ENCODE measurements at places on chromosomes 5 and 9.

DNA sequence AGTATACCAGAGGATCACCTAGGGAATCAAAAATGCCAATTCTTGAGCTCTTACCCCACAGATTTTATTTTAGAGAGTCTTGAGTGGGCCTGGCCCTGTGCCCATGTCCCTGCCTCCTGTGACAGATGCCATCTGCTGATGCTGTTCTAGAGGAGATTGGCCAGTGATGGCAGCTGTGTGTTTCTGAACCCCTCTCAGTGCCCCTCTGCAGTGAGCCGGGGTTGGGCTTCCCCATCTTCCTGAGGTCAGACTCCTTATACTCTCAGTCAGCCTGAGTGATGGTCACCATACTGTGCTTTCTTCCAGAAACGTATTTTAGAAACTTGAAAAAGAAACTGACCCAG is 6.1 kb downstream of the PTCD2 start:
- no peak for DNase-seq

DNA sequence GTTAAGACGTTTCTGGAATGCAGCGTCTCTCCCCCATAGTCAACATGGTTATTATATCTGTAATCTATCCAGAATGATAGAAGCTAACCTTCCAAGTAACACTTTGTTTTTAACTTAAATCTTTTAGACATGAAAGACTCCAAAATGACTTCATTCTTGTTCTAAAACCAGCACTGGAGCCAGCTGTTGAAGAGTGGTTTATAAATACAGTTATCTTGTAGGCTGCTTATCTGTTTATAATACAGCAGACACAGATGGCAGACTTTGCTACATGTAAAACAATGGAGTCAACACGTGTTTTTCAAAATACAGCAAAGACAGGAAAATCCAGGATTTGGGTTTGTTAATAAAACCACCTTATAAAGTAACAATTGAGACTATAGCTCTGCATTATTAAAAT is 48.8 kb upstream of the RETREG1 start:
- no peak for DNase-seq

DNA sequence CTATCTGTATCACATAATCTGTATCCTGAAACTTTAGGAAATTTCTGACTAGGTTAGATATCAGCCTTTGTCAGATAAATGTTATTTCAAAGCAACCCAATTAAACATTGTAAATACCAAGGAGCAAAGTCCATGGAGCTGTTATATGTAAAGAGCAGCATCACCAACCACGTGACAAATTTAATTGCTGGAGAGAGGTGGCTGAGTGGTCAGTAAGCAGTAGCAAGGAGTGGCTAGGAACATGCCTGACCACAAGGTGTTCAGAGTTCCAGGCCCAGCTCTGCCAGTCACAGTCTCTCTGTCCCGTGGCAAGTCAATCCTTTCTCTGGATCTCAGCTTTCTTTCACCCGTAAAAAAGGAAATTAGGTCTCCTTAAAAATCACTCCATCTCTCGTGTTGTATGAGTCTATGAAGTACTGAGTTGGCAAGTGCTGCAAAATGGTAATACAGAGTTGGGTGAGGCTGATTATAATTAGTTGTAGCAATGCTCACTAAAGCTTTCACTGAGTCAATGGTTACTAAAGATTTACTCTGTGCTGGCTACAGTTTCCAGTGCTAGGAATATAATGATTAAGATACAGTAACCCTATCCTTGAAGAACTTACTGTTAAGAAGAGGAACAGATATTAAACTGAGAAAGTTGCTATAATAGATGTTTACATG is 166.1 kb downstream of the GNAQ start:
- no peak for DNase-seq

DNA sequence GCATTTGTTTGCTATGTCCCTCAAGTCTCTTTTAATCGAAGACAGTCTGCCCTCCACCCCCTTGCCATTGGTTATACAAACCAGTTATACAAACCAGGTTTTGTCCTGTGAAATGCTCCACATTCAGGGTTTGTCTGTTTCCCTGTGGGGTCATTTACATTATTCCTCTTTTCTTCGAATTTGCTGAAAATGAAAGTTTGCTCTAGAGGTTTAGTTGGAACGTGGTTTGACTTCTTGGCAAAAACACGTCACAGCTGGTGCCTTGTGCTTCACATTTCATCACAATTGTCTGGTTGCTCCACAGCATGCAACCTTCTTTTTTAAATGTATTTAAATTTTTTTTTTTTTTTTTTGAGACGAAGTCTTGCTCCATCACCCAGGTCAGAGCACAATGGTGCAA is 4.2 kb upstream of the HAVCR2 start:
- DNase-seq, result no peak

DNA sequence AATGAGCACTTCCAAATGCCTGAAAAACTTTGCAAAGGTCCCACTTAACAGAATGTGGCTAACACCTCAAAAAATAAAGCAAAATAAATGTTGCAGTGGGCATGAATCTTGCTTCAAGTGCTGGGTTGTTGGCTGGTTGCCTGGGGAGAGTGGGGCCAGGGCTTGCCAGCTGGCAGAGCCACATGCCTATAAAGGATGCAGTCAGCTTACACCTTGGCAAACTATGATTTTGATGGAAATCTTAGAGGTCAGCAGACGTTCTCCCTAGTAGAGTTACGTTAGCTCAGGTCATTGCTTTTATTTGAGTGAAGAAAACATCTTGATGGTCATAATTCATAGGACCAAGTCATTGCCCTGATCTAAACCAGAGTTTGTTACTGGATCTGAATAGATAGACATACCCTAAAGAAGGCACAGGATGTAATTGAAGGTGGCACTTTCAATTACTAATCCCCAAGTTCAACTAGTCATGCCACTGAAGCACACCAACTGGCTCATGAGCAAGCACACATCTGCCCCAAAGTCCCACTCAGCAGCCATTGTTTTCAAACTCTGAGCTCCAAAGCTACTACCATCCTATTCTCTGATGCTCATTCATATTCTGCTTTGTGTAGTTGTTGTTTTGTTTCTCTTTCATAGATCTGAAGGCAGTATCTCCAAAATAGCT is 51.2 kb upstream of the ZSWIM6 start:
- DNase-seq, result no peak

DNA sequence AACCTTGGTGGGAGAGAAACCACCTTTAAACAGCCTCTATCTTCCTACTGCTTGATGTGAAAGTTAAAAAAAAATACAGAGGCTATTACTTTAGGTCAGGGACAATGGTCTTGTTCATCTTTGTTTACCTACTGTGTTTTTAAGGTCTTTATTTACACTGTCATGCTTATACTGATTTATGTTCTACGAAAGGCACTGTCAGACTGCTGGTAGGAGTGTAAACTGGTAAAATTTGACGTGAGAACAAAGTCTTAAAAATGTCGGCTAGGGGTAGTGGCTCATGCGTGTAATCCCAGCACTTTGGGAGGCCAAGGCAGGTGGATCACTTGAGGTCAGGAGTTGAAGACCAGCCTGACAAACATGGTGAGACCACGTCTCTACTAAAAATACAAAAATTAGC is 42.1 kb upstream of the ELOVL7 start:
- no peak for DNase-seq

DNA sequence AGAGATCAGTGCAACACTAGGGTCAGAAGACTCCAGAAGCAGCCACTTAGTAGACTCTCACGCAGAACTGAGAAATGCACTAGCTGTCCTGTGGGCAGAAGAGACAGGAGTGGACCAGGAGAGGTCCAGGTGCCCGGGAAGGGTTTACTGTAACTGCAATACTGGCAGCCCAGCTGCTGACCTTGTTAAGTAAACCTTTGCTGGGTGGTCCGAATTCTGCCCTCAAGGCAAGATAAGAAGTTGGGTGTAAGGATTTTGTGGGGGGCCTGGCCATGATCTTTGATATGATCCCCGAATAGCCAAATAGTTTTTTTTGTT is 91.3 kb downstream of the PDE6A start:
- DNase-seq, result no peak

DNA sequence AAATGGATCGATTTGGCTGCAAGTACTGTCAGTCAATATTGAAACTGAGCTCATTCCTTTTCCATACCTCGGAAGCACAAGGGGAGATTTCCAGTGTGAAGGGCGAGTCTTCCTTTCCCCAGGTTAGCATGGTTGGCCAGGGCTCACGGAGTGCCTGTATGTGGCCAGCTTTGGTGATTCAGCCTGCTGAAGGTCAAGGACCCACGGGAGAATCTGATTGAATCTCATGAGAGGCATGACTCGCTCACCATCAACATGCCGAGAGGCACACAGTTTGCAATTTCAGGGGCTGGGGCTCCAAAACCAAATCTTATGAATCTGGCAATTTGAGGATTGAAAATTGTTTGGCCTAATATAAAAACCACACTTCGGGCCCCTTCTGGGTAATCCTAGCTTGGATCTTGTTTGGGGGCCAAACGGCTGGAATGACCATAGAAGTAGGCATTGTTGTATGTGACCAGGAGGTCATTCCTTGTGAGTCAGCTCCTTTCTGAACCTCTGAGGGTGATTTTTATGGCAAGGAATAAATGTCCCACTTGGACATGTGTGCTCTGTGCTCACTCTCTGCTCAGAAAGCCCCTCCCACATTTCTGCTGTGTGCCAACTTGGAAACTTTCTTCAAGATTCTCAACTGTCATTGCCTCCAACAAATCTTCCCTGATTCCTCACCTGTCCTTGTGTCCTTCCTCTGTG is 69.8 kb downstream of the DOCK2 start:
- no peak for DNase-seq

- no peak for DNase-seq
Observed at GRCh38 chr5:86125731-86126601, 491.8 kb upstream of the COX7C start.

All from thoracic aorta (tissue), 2 donors.